DMS79 (cell line): ENCODE measurements at places on chromosomes 5 and 9.

- no peak for DNase-seq
Measured at GRCh38 chr9:15735083-15735857, 182.4 kb downstream of the CCDC171 start.

DNA sequence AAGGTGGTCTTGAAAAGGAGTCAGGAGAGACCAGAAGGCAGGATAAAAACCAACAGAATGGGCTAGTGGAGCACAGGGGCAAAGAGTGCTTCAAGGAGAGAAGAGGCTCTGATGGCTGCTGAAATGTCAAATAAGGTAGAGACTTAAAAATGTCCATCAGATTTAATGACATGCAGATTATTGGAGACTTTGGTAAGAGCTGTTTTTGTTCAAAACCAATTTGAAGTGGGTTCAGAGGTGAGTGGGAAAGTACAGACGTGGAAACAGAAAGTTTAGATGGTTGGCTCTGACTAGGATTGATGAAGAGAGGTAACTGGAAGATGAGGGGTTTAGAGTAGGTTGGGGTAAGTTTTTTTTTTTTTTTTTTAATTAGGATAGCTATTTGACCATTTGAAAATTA is 14.1 kb downstream of the SLC25A46 start:
- no peak for DNase-seq

DNA sequence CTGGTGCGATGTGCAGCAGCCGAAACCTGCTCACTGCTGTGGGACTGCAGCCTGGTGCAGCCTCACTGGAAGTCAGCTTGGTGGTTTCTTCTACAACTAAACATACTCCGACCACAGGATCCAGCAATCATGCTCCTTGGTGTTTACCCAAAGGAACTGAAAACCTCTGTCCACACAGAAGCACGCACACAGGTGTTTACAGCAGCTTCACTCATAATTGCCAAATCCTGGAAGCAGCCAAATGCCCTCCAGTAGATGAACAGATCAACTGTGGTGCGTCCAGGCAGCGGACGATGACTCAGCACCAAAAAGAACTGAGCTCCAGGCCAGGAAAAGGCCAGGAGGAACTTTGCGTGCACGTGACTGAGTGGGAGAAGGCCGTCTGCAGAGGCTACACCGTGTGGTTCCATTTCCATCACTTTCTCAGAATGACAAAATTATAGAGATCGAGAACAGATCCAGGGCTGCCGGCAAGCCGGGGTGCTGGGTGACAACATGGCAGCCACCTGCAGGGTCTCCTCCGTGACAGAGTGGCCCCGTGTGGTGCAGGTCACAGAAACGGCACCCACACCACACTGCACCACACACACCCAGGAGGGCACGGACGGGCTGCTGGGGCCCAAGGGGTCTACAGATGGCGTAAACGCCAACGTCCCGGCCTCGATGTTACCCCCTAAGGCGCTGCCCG is 23.1 kb upstream of the NSMF start:
- DNase-seq = no peak

- no peak for DNase-seq
Measured at GRCh38 chr5:180003127-180003526, 68.4 kb downstream of the RNF130 start.
